ENCODE measurements at places on chromosomes 1 and 21.

DNA sequence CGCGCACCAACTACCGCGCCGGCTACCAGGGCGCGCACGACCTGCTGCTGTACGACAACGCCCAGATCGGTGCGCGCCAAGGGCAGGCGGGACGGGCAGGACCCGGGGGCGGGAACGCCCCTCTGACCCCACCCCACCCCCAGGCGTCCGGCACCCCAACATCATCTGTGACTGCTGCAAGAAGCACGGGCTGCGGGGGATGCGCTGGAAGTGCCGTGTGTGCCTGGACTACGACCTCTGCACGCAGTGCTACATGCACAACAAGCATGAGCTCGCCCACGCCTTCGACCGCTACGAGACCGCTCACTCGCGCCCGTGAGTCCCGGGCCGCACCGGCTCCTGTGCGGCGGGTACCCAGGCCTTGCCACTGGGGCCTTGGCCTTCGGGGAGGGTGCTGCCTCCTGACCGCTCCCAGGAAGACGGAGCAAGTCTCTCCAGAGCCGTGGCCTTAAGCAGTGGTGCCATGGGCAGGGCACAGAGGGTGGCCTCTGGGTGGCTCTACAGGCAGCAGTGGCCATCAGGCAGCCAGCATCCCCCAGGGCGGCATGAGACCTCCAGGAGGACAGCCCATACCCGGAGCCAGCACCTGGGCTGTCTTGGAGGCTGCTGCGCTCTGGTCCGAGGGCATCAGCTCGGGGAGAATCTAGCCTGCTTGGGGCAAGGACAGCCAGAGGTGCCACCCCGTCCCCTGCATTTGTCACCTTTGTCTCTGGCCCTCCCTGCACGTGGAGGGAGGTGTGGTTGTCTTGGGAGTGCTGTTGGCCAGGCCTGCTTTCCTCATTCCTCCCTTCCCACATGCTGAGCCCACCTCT lies 8.1 kb upstream of the MMP23B start:
- DNase-seq: no peak

DNA sequence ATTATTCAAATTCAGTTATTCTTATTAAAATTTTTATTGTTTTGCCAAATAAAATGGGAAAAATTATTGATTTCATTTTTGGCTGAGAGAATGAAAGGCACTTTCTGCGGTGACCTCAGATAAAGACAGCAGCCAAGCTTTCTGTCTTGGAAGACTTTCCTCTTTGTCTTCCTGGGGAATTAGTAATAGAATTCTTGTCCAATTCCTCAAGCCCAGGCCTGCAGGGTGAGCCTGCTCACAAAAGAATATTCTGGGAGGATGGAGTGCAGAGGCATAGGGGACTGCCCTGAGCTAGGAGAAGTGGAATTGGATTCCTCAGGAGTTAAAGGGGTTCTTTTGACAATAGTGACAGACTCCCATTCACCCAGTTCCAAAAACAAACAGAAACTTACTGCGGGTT lies 614.5 kb upstream of the ADGRL2 start:
- no peak for DNase-seq

DNA sequence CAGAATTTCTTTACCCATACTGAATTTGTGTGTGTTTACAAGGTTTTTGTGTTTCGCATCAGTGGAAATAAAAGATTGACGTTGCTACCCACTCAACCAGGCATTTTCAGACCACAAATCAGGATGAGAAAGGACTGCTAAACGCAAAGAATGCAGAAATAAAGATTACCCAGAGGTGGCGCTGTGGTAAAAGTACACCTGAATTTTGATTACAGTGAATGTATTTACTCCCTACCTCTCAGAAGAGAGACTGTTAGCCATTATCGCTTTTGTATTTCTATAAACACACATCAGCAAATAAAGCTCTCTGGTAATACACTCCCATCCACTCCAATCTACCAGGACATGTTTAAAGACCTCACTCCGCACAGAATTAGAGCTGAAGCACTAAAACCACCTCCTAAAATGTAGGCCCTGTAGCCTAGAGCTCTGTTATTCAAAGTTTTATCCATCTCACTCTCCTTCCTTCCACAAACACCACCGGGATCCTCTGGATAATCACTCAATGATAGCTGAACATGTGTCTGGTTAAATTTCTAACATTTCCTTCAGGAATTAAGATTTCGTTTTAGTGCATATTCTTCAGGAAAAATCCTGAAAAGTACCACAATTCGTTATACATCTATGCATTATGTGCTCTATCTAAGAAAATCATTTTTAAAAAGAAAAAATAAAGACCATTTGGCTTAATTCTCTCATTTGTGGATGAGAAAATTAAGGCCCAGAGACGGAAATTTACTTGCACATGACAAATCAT lies 2.5 kb upstream of the LMO4 start:
- peak; percentile 66 for DNase-seq

DNA sequence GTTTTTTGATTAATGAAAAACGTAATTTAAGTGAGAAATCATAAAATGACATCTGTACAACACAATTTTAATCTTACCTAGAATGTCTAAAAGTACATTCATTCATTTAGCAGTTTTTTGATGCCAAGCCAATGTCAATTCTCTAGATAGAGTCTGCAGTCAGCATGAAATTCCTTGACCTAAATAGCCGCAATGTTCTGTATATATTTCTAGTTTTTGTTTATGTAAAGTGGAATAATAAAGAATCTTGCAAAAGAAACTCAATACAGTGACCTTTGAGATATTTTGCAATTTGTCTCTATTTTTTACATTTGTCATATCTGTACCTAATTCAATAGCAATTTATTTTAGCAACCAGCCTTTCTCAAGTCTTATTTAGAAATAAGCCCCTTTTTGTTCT lies 176.0 kb downstream of the ATP6V1G3 start:
- no peak for DNase-seq

- no peak for DNase-seq
These were observed 12.8 kb downstream of the TNNI3K start for GRCh38 chr1:74247881-74248528.

GRCh38 chr1:85465099-85465785 lies at the start of gene DDAH1:
Gene DDAH1, minus strand, starts transcription at chr1:85465159. Its CDS starts 114 bp downstream, at chr1:85465045.
- peak; percentile 71 for DNase-seq

GRCh38 chr21:27813750-27814149 lies 846.9 kb upstream of the ADAMTS5 start:
- no peak for DNase-seq

- DNase-seq: no peak
These were observed 43.0 kb upstream of the RGL1 start for GRCh38 chr1:183761871-183762270.

DNA sequence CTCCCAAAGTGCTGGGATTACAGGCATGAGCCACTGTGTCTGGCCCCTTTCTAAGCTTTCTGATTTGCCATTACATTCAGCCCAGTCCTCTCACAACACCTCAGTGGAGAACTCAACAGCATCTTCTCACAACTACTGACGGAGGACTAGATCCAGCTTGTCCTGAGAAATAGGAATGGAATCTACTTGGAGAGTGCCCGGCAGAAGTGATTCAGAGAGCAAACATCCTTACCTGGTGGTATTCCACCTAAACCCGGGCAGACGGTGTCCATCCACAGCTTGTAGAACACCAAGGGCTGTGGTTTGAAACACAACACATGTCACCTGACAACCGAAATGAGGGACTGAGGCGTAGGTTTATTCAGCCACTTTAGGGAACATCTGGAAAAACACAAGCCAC lies 28.8 kb upstream of the CCSAP start:
- DNase-seq: no peak

DNA sequence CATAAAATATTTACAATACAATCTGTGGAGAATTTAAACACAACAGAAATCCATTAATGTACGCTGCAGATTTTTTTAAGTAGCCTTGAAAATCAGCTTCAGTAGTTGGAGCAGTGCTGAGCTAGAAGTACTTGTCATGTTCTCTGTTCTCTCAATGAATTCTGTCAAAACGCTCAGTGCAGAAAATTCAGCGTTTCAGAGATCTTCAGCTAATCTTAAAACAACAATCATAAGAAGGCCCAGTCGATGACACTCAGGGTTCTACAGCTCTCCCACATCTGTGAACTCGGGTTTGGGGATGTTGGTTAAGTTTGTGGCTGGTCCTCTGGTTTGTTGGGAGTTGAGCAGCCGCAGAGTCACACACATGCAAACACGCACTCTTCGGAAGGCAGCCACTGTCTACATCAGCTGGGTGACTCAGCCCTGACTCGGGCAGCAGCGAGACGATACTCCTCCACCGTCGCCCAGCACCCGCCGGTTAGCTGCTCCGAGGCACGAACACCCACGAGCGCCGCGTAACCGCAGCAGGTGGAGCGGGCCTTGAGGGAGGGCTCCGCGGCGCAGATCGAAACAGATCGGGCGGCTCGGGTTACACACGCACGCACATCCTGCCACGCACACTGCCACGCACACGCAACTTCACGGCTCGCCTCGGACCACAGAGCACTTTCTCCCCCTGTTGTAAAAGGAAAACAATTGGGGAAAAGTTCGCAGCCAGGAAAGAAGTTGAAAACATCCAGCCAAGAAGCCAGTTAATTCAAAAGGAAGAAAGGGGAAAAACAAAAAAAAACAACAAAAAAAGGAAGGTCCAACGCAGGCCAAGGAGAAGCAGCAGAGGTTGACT lies 161.2 kb downstream of the RUNX1 start:
- no peak for DNase-seq
